ENCODE measurements at places on chromosomes 4 and X.

DNA sequence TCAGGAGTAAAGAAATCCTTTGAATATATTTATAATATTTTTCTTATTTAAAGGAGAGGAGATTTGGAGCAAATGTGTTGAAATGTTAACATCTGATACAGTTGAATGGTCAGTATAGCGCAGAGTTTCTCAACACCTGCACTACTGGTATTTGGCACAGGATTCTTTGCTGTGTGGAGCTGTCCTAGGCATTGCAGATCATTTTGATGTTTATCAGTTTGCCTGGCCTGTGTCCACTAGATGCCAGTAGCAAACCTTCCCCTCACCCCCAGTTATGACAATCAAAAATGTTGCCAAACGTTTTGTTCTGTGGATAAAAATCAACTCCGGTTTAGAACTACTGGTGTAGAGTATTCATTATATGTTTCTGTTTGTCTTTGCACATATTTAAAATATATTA lies 765.3 kb upstream of the SLIT2 start:
- no peak for DNase-seq

GRCh38 chr4:110287130-110287529 lies 88.7 kb upstream of the ELOVL6 start:
- DNase-seq: no peak

DNA sequence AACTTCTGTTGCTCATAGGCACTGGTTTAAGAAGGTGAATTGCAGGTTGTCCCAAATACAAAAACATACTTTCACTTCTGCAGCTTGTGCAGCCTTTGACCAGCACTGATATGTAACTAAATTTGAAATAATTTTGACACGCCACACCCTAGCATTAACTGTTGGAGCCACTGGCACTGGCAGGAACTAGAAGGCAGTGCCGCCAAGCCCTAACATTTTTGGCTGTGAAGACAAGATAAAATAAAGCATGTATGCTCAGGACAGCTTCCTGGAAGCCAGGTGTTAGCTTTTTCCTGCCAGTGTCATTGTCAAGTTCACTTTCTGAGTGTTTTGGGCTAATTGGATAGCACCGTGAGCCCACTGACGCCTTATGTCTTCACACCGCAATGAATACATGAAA lies 65.3 kb upstream of the FBXW7 start:
- no peak for DNase-seq

- no peak for DNase-seq
Observed at GRCh38 chr4:60443796-60444195, 756.3 kb upstream of the ADGRL3 start.

GRCh38 chr4:182245541-182246215 lies 2.5 kb downstream of the TENM3 start:
- DNase-seq: no peak

GRCh38 chrX:22041907-22042530 lies 9.9 kb downstream of the PHEX start:
- DNase-seq: peak; percentile 38

DNA sequence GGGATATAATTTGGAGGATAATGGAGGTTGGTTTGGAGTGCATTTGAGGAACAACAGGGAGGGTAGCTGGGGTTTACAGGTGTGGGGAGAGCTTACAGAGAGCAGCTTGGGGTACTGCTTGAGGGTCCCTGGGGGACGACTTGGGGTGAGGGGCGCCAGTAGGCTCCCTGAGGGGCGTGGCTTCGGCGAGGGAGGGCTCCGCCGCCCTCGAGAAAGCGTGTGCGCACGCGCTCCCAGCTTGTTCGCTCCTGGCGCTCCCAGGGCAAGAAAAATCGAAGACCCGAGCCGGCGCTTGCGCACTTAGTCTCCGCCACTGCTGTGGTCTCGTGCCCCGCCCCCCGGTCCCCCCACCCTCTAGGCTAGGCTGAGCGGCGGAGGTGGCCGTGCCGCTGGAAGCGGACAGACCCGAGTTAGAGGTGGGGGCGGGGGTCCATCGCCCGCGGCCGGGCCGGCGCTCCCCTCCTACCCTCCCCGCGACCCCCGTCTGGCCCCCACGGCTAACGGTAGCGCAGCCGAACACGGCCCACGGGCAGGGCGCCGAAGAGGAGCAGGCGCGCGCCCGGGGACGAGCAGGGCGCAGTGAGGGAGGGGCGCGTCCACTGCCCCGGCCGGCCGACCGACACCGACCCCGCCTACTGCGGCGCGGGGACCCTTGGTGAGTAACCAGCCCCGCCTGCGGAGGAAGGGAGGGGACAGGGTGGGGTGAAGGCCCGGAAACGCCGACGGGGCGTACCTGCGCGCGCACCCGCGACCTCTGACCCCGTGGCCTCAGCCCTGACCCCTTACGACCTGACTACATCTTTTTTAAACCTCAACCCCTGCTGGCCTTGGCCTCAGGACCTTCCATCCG lies 5.4 kb upstream of the CCDC120 start:
- DNase-seq: peak; percentile 55

- no peak for DNase-seq
Observed at GRCh38 chr4:128347175-128347868, 59.7 kb upstream of the PGRMC2 start.

DNA sequence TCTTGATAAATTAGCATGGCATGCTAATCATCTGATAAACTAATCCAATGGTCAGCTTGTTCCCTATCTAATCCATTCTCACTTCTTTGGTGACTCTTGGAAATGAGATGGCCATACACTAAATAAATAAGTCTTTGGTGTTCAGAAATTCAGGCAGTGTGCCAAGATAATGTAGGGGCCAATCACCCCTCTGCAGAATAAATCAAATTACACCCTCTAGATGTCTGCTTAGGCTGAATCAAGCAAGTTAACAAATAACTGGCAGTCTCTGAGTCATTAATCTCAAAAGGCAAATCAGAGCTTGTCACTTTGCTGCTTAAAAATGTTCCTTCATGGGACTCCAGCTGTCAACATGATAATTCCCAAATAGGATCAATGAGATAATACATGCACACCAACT lies 97.4 kb downstream of the NLGN4X start:
- DNase-seq: no peak

DNA sequence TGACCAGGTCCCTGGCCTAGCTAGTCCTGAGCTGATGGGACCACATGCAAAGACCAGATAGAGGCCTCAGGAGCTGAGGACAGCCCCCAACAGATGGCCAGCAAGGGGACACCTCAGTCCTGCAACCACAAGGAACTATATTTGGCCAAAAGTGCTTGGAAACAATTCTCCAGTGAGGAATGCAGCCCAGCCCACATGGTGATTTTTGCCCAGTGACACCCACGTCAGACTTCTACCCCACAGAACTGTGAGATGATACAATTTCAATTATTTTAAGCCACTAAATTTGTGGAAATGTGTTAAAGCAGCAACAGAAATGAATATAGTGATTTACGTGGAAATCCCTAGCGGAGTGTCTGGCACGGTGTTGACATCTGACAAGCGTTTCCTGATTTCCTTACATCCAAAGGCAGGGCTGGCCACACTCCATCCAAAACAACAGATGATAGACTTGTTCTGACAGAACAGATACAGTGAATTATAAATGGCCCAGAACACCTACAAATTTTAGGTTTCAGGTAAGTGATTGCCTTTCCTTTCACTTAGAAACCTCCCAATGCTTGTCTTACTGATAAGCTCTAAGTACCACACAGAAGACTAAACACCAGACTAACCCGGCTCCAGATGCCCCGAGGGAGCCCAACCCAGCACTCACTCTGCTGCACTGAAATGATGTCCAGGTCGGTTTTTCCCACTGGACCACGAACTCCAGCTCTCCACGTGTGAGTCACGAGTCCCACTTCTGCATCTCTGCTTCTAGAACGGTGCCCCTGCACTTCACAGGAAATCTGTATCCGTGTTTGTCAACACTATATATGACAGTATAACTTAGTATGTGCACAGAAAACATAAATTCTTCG lies 5.8 kb downstream of the AFAP1 start:
- no peak for DNase-seq

GRCh38 chr4:150849016-150849415 lies 166.1 kb downstream of the LRBA start:
- no peak for DNase-seq

- DNase-seq: no peak
Observed at GRCh38 chrX:70480660-70481018, 36.0 kb downstream of the DLG3 start.

GRCh38 chr4:108111781-108112180 lies 57.0 kb downstream of the LEF1 start:
- DNase-seq: no peak

DNA sequence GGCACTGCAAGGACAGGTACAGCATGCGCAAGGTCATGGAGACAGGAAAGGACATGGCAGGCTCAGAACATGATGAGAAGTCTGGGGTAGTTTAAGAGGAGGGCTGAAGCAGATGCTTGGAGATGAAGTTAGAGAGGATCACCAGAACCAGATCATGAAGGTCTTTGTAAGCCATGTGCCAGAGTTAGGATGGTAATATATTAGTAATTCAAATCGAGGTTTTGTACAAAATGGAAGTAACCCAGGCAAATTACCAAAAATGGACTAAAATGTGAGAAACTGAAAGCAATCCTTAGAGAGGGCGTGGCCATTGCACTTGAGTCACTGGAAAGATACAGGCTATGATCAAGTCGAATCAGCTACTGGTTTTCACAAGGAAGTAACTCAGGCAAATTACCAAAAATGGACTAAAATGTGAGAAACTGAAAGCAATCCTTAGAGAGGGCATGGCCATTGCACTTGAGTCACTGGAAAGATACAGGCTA lies 13.5 kb downstream of the RXFP1 start:
- no peak for DNase-seq

DNA sequence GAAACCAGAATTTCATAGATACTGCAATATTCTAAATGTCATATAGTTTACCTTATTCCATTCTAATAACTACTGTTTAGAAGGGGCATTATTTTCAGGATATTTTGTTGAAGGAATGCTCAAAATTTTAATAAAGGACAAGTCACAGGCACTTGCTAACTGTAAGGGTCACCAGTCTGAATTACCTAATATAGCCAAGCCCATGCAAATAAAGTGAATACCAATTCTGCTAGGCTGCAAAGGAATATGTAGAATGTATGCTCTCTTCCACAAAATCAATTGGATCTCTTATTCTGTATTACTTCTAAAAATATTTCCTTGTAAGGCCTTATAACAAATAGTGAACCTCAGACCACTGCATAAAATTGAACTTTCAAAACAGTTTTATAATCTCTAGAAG lies 52.3 kb upstream of the FAT4 start:
- no peak for DNase-seq

DNA sequence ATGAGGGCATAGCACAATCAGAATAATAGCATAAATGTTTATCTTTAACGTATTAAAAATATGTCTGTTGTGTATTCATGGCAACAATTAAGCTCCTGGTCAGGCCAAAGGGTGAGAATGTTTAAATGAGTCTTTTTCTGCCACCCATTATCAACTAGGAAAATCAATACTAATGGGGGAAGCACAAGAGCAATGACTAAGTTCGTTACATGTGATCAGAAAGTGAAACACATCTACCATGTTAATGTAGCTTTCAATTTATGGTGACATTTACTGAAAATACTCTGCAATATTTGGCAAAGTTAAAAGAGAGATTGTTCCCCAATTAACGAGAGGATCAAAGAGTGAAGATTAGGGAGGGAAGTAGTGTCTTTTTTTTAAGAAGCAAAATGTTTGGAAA lies 143.7 kb downstream of the NAA11 start:
- DNase-seq: no peak

DNA sequence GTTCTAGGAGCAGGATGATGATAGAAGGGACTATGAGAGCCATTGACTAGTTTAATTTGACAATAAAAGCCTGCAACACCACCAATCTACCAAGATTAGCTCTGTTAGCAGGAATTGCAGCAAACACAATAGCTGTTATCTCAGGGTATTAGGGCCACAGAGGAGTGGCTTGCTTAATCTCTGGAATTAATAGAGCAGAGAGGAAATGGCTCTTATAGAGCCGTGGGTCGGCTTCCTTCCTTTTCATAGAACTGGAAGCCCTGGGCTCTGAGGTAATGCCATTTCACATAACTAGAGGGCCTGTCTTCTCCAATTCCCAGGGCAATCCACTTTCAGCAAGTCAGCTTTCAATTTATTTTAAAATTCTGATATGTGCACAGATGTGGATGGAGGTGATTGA lies 83.0 kb downstream of the MAMLD1 start:
- DNase-seq: no peak

GRCh38 chr4:169397762-169398161 lies 127.0 kb upstream of the SH3RF1 start:
- peak; percentile 77 for DNase-seq

Measured in skin of body (tissue), 3 donors.